ENCODE measurements at places on chromosomes 1 and 21. TPM values are rescaled to one million over a fixed set of nuclear protein-coding genes. Genes with fewer than 3 reads are reported as not detected.

The RNF186 gene
- total RNA-seq: not detected

The MTR gene
- total RNA-seq: 72.0 TPM

The L1TD1 gene
- not detected for total RNA-seq

The F11R gene
- 166 TPM for total RNA-seq

The IARS2 gene
- 53.2 TPM for total RNA-seq

The GABRD gene
- 1.2 TPM for total RNA-seq

The FCRL2 gene
- total RNA-seq: 0.42 TPM

The ZMYND12 gene
- 2.7 TPM for total RNA-seq

The FMO5 gene
- total RNA-seq: 8.4 TPM

The PLA2G2F gene
- total RNA-seq: 19.2 TPM

The FALEC gene
- total RNA-seq: not detected

The DFFB gene
- total RNA-seq: 6.1 TPM

The TMPRSS15 gene
- total RNA-seq: not detected

The PADI2 gene
- 1.8 TPM for total RNA-seq

The IL10 gene
- 0.68 TPM for total RNA-seq

The LMX1A gene
- not detected for total RNA-seq

The CELA2A gene
- total RNA-seq: 0.44 TPM

The USH2A gene
- 0.23 TPM for total RNA-seq

The SERINC2 gene
- total RNA-seq: 237 TPM

The PLEKHA6 gene
- 61.5 TPM for total RNA-seq

The GPR52 gene
- 5.0 TPM for total RNA-seq

The RHEX gene
- total RNA-seq: 27.1 TPM

The MRPS6 gene
- total RNA-seq: 43.5 TPM

The ZBTB7B gene
- total RNA-seq: 92.8 TPM

The RNU1-2 gene
- total RNA-seq: 1,626 TPM

The PEX11B gene
- 44.2 TPM for total RNA-seq

The SASS6 gene
- 2.4 TPM for total RNA-seq

The HHIPL2 gene
- 0.62 TPM for total RNA-seq

The FLVCR1 gene
- total RNA-seq: 11.1 TPM

The PBX1 gene
- 169 TPM for total RNA-seq

The PGBD5 gene
- 1.8 TPM for total RNA-seq

The C8B gene
- total RNA-seq: not detected

The PADI3 gene
- 65.3 TPM for total RNA-seq

The FCGR2B gene
- 11.6 TPM for total RNA-seq

The B4GALT3 gene
- 26.6 TPM for total RNA-seq

The ARHGEF10L gene
- total RNA-seq: 166 TPM
